ENCODE measurements at places on chromosomes 16 and 17. TPM values are rescaled to one million over a fixed set of nuclear protein-coding genes. Genes with fewer than 3 reads are reported as not detected.
A peak's percentile ranks its signal among the peaks of the same experiment; 100 is the strongest.

- DNase-seq = no peak
Measured at GRCh38 chr16:6068063-6068462, 970.5 kb upstream of the EEF2KMT start.

GRCh38 chr17:64145751-64146417 is 15.9 kb upstream of the ERN1 start:
- DNase-seq = peak; percentile 96

- no peak for DNase-seq
Measured at GRCh38 chr16:26026709-26027450, 335.1 kb downstream of the HS3ST4 start.

GRCh38 chr16:6374821-6375220 is 957.8 kb upstream of the RBFOX1 start:
- DNase-seq = no peak

DNA sequence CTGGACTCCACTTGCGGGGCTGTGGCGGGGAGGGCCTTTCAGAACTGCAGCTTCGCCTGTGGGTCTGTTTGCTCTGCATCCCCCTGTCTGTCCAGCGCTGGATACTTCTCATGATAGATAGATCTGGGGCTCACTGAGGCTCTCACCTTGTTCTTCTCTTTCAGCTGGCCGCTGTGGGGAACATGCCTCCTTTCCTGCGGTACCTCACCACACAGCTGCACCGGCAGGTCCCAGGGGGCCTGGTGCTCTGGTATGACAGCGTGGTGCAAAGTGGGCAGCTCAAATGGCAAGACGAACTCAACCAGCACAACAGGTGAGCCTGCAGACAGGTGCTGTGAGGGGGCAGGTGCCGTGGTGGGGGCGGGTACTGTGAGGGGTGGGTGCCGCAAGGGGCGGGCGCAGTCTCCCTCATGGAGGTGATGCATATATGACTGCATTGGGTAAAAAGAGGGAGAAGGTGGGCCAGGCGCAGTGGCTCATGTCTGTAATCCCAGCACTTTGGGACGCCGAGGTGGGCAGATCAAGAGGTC is 6.2 kb downstream of the ENGASE start:
- DNase-seq = no peak

- no peak for DNase-seq
Measured at GRCh38 chr17:74860229-74860871, 665 bp upstream of the GRIN2C start.

GRCh38 chr16:59048876-59049275 is 314.8 kb upstream of the GOT2 start:
- DNase-seq = no peak

GRCh38 chr16:12377497-12377896 is 401.0 kb downstream of the SNX29 start:
- DNase-seq = no peak

DNA sequence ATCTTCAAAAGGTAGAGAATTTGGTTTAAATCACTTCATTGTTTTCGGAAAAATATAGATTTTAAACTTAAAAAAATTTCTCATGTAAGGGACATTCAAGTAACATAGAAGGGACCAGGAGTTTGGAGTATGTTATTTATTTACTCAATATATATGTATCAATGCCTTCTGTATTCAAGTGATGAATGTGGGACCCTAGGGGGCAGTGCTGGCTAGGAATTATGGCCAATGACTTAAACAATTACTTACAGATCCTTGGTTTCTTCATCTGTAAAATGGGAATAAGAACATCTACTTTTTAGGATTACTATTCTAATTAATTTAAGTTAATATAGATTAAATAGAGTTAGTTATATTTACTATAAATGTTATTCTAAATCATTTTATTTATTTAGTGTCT is 886.3 kb upstream of the RBFOX1 start:
- no peak for DNase-seq

GRCh38 chr17:58317421-58318064 is 11.1 kb downstream of the TSPOAP1 start:
- DNase-seq = peak; percentile 78

DNA sequence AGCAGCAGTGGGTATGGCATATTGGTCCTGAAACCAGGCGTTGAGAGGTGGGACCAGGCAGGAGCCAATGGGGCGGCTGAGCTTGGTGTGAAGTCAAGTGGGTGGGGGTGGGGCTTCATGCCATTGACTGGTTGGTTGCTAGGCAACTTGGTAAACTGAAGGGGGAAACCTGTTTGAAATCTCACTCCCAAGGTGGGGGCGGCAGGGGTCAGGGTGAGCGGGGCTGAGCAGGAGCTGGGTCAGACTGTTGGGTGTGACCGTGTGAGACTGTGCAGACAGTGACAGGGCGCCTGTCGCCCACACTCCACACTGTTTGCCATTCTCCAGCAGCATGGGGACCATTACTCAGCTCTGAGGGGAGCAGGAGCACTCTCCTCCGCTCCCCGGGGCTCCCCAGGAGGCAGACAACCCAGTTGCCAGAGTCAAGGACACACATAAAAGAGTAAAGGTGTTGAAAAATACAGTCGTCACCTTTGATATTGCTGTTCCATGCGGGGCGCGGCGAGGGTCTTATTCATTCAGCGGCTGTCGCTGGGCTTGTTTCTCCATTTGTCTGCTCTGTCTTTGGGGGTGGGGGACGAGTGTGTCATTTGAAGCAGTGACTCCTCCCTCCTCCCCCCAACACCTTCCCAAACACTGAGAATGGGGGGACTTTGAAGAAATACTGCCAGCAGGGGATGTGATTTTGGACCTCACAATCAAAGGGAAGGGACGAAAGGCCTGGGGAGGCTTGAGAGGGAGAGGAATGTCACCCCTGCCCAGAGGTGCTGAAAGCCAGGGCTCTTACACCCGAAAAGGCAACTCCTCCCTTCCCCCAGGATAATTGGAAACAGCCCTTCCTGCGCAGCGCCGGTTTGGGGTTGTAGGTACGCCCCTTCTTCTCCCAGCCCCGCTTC is 1.2 kb upstream of the EFNB3 start:
- no peak for DNase-seq

DNA sequence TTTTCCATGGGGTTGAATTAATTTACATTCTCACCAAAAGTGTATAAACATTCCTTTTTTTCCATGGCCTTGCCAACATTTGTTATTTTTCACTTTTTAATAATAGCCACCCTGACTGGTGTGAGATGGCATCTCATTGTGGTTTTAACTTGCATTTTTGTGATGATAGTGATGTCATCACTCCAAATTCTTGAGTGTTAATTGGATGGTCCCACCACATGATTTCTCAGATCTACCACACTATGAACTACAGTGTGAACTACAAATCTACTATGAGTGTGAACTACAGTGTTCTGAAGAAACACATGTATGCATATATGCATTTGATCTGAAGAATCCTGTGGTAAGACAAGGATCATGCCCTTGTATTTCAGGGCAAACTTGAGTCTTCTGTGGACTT is 340.1 kb downstream of the ABCC12 start:
- no peak for DNase-seq

- no peak for DNase-seq
Measured at GRCh38 chr17:12485361-12485906, 180.3 kb upstream of the MYOCD start.

GRCh38 chr17:79707931-79708891 is 22.5 kb upstream of the ENPP7 start:
- DNase-seq = peak; percentile 61

DNA sequence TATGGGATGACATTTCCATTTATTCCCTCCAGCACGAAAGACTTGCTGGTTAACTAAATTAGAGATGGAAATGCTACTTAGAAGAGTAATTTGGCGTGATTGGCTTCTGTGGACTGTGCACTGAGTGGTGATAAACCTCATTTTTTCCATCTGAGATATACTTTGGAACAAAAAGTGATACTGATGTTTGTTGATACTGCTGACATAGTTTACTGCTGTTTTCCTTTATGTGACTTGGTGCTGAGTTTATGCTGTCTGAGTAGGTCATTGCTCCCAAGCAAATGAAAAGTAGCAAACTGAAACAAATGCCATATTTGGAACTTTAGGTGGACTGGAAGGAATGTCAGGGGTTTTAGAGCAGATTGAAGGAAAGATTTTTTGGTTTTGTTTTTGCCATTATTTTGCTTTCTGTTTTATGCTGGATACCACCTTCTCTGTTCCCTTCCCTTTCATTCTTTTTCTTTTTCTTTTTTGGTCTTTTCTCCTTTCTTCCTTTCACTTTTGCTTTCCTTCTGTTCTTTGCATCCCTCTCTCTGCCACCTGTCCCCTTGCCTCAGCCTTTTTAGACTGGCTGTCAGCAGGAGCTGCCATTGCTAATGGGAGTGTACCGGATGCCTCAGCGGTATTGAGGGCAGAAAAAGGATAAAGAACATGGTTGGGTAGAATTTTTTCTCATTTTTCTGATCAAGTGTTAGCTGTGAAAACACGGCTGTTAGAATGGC is 41.8 kb downstream of the NUP93 start:
- DNase-seq = no peak

- DNase-seq = no peak
Measured at GRCh38 chr16:83355570-83356218, 452.1 kb upstream of the HSBP1 start.

DNA sequence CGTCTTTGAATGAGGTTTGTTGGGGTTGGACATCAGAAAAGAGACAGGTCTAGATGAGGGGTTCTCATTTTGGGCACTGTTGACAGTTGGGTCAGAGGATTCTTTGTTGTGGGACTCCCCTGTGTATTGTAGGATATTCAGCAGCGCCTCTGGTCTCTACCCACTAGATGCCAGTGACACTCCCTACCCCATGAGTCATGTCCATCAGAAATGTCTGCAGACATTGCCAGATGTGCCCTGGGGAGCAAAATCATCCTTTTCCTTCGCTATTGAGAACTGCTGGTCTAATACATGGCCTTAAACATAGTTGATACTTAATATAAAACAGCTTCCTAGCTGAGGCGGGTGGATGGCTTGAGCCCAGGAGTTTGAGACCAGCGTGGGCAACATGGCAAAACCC is 3.1 kb downstream of the ABAT start:
- no peak for DNase-seq

- DNase-seq = no peak
Measured at GRCh38 chr16:84973236-84973635, 38.1 kb downstream of the ZDHHC7 start.

DNA sequence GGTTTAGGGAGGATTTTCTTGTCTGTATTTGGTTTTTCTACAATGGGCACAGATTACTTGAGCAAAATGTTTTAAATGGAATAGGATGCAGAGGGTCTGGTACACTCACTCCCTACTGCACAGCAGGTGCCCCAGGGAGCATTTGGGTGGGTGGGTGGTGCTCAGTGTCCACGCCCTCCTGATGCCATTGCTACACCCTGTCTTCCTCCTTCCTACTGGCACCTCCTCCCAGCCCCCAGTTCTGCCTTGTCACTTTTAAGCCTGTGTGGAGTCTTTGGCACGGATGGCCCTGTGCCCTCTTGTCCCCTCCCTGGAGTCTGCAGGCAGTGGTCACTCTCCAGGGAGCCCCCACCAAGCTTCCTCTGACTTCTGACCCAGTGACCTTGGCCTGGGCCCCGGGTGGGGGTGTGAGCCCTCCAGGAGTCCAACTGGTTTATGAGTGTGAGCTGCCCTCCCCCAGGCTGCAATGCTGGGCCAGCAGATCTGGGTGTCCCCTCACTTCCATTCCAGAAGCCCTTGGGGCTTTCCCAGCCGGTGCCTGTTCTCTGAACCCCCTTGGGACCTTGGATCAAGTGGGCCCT is 15.5 kb downstream of the LLGL2 start:
- no peak for DNase-seq

The STAC2 gene
- not detected for total RNA-seq

The PROCA1 gene
- 7.4 TPM for total RNA-seq

The ATP6V0D1 gene
- total RNA-seq = 59.5 TPM

The GINS2 gene
- 45.7 TPM for total RNA-seq

The TP53TG3C gene
- not detected for total RNA-seq

The KRTAP17-1 gene
- not detected for total RNA-seq

The ZNF385C gene
- not detected for total RNA-seq

The TBX6 gene
- 1.9 TPM for total RNA-seq

The CCL11 gene
- total RNA-seq = not detected

The SLC2A4 gene
- not detected for total RNA-seq

Data from activated CD4-positive, alpha-beta memory T cell treated with anti-CD3 and anti-CD28 coated beads, Interleukin-2, amount 10 ng/mL, durations not matched to agents 7 days and 5 days (primary cell).